ENCODE measurements at places on chromosomes 6 and 20.

- no peak for DNase-seq
Observed at GRCh38 chr6:134482593-134483270, 164.8 kb upstream of the SGK1 start.

DNA sequence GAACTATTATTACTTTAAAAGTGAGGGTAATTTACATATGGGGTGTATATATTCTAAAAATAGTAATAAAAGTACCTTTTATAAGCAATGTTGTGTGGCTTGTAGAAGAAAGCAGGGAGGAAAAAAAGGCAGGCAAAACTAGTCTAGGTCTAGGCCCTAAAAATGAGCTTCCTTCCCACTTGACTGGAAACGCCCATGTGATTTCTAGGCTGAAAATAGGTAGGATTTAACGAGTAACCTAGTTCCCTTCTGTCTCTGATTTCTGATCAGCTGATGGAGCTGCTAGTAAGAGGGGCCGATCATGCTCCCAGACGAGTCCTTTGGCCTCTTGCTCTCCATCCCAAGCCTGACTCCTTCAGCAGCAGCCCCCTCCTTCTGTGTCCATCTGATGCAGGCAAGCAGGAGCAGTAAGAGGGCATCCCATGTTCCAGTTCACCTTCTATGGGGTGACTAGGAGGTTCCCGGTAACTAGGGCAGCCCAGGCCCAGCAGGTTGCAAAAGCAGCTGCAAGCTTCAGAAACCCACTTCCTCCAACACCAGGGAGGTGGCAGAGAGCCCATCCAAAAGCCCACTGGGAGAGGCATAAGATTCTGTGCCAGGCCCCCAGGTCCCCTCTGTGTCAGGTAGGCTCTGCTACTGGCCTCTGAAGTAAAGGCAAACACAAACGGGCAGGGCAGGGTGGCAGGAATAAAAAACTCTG lies 24.4 kb downstream of the TBC1D20 start:
- no peak for DNase-seq

DNA sequence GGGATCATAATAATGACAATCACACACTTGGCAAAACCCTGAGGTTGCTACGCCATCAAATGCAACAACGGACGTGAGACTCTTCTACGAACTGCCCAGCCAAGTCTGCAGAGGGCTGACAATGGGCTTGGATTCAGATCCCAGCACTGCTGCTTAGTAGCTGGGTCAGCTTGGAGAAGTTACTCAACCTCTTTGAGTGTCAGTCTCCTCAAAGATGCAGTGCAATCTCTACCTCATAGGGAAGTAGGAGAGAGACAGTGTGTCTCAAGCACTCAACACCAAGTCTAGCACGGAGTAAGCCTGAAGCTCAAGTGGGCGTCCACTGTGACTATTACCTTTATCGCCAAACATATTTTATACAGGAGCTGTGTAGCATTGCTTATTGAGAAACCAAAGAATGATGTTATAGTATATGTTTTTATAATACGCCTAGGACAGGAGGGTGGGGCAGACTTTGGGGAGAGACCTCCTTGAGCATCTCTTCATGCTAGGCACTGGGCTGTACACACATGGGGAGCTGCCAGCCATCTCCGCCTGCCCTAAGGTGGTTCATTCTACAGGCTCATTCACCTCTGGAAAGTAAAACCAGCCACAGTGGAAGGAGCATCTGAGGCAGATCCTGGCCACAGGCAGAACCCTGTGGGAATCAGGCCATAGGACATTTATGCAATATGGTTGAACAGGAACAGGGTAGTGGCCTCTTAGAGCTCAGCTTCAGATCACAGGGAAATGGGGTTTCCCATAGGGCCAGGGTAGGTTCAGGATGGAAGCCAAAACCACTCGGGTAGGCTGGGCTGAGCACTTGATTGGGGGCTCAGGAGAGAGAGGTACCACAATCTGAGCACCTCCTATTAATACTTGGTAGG lies 160.2 kb downstream of the MRPL14 start:
- DNase-seq: no peak

- DNase-seq: no peak
Observed at GRCh38 chr6:129485746-129486145, 224.2 kb downstream of the ARHGAP18 start.

- DNase-seq: no peak
Observed at GRCh38 chr6:84314377-84314898, 87.0 kb upstream of the CEP162 start.

DNA sequence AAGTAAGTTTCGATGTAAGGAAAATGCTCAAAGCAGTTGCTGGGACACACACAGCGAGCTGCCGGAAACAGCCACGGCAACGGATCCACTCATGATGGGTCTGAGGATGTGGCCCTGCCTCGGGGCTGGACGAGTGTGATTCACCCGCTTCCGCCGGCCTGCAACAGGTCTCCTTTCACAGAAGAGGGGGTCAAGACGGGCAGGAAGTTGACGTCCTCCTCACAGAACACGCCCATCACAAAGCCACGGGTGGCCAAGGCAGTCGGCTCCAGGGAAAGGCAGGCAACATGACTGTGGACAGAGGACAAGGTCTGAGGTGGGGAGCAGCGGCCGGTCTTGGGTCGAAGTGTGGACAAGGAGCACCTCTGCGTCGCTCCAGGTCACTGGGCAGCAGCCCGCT lies 29.9 kb upstream of the SMOC2 start:
- no peak for DNase-seq

- no peak for DNase-seq
Observed at GRCh38 chr6:14396826-14397517, 279.4 kb downstream of the CD83 start.

DNA sequence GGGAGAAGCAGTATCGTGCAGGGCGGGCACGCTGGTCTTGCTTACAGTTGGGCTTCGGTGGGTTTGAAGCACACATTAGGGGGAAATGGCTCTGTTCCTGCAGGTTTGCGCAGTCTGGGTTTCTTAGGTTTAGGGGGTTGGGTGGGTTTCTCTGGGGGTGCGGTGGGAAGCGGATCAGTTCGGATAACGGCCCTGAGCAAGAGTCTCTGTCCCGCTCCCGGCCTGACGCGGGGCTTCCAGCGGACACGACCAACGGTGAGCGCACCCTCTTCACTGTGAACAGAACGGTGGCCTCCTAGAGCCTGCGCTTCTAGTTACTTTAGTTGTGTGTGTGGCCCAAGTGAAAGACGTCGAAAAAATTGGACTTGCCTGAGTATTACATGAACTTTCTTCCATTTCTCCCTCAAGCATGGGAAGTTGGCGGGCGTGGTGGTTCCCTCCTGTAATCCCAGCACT lies 635 bp upstream of the ELOVL2 start:
- no peak for DNase-seq

DNA sequence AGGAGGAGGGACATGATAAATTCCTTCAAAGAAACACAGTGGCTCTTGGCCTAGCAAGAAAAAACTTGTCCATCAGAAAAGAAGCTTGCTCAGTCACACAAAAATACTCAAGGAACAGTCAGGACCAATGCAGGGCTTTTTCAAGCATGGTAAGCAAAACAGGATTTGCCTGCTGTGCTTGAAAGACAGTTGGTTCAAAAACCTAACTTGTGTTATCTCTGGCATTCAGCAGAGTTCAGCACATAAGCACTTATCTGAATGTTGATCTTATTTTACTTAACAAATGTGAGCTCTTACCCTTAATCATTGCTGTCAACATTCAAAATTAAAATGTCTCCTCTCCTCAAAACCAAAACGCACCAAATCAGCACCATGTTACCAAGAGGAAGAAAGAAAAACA lies 38.3 kb downstream of the ATG5 start:
- DNase-seq: peak; percentile 56

GRCh38 chr6:24930431-24930871 lies 5.3 kb downstream of the RIPOR2 start:
- DNase-seq: no peak

DNA sequence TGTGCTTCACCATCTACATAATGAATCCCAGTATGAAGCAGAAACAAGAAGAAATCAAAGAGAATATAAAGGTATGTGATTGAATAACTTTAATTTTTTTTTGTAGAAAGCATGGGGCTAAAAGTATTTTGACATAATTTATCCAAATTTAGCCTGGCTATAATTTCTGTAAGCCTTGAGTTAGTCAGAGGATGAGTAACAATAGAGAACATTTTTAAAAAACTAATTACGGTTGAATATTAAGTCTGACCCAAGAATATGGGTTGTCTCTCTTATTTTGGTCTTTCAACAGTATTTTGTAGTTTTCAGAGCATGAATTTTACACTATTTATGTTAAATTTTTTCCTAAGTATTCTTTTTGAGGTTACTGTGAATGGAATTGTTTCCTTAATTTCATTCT lies 2.5 kb downstream of the GMNN start:
- DNase-seq: no peak

DNA sequence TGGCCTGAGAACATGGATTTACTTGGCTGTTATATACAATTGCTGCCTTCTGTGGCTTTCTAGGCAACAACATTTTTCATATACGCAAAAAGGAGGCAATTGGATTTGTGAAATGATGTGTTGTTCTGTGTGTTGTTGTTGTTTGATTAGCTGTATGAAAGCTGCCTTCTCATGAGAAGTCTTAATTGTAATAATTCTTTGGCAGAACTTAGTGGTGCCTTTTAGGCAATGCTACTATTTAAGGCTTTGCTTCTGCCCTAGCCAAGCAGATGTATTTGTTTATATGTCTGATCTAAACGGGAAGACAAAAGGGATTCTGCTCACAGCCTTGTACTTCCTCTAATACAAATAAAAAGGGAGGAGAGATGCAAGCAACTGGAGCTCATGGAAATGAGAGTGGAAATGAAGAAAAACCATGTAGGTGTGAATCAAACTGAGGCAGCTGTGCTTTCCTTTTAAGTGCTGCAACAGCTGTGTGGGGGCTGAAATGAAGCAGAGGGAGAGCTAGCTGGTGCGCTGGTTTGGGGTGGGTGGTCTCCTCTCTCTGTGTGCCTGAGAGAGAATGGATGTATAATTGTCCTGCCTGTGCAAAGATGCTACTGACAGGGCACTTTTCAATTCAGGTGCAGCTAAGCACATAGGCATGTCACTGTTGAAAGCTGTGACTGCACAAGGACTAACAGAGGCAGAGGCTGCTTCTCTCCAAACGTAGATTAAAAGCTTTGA lies 386.9 kb upstream of the MAN1A1 start:
- no peak for DNase-seq

DNA sequence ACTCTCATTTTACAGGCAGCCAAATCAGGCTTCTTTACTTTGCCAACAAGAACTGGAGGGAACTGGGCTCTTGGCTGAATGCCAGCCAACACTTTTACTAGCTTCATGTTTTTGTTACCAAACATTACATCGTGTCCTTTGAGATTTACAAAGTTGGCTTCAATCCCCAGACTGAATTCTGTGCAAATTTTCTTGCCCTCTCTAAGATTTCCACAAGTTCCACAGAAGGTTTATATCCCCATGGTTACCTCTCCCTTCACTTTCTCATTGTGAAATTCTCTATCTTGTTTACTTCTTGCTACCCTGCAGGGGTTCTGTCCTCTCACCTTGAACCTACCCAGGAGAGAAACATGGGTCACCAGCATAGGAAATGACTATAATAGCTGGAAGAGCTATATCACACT lies 37.6 kb upstream of the PLCB1 start:
- no peak for DNase-seq

GRCh38 chr6:4128748-4129147 lies 6.6 kb downstream of the ECI2 start:
- no peak for DNase-seq

GRCh38 chr6:45835721-45836437 lies 179.8 kb downstream of the CLIC5 start:
- DNase-seq: no peak

- DNase-seq: no peak
Observed at GRCh38 chr6:118280210-118280609, 267.9 kb upstream of the PLN start.

DNA sequence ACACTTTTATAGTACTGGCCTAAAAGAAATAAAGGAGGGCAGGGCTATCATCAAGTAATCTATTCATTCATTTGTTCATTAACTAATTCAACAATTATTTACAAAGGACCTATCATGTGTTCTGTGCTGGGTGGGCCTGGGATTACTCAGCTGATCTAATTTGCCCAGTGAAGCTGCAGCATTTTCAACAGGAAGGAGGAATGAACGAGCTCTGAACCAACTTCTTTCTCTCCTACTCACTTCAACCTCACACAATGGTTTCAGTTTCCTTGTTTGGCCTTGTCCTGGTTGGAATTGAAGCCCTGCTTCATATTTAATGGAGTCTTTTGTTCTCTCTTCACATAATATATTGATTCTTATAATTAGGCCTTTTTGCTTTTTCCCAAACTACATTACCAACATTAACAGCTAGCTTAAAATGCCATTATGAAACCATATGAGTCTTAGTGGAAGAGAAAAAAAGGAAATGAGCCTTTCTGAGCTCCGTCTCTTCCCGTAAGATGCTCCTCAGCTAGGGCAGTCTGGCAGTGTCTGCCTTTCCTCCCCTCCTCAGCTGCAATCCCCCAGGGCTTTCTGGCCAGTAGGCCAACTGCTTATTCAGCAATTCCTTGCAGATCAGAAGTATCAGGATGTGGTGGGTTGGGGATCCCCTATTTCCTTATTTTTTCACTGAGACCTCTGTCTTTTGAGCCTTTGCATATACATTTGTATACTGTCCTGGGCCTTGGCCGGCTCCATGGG lies 79.4 kb upstream of the NRN1 start:
- no peak for DNase-seq

DNA sequence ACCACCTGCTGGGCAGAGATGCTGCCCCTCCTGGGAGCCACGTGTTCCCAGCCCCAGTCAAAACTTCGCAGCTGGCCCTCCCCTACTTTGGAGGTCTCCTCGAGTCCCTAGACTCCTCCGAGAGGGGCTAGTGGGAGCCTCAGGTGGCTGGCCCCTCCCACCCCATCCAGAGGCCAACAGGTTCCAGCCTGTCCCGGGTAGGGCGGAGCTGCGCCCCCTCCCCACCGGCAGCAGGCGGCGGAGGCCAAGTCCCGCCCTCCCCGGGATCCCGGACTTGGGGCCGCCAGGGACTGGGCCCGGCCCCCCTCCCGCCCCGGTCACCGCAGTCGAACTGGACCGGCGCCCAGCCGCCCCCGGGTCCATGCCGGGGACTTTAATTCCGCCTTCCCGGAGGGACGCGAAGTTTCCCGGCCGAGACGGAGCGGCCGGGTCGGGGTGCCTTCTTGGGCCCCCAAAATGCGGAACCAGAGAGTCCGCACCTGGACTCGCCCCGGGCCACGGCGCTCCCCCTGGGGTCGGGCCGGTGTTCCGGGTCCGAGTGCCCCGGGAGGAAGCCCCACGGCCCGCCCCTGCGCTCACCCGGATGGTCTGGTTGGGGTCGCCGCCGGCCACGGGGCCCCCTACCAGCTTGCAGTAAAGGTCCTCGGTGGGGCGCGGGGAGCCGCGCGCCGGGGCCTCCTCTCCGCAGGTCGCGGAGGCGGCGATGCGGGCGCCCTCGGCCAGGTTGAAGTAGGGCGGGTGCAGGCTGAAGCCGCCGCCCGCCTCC lies 559 bp downstream of the LAMA5 start:
- no peak for DNase-seq

GRCh38 chr6:37783025-37783855 lies 36.3 kb upstream of the ZFAND3 start:
- no peak for DNase-seq

DNA sequence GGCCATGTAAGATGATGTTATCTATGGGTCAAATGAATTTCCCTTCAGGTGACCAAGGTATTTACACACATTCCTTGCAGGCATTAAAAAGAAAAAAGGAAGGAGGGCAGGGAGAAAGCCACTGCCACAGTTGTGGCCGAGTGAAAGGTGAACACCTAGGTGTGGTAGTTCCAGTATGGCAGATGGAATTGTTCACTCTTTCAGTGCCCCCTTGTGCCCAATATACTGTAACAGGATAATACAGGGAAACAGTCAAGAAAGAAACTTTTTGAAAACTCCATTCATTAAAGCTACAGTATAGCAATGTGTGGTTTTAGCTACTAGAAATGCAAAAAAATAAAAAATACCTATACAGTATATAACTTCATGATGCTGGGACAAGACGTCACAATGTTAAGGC lies 52.1 kb downstream of the BMP2 start:
- DNase-seq: no peak

GRCh38 chr6:150560004-150560883 lies 39.4 kb upstream of the PLEKHG1 start:
- no peak for DNase-seq
